ENCODE measurements at places on chromosomes 16 and 17.

DNA sequence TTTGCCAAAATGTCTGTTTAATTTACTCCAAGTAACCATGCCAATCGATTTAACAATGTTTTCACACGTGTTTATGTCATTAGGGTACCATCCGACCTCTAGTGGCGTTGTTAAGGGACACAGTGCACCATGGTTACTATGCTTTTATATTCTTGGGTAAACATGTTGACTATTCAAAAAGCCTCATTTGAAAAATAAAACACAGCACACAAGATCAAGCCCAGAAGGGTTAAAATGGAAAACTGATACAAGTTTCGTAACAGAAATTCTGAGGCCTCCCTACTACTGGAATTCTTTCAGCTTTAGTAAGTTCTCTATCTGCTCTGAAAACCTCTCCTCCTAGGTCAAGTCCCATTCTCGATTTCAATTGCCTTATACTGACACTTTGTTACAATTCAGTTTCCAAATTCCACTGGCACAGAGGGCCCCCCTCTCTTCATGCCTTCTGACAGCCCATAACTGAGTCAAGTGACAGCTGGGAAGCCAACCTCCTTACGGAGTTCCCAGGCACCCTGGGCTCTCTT, 2.1 kb downstream of the CFAP20 start:
- DNase-seq, result no peak

DNA sequence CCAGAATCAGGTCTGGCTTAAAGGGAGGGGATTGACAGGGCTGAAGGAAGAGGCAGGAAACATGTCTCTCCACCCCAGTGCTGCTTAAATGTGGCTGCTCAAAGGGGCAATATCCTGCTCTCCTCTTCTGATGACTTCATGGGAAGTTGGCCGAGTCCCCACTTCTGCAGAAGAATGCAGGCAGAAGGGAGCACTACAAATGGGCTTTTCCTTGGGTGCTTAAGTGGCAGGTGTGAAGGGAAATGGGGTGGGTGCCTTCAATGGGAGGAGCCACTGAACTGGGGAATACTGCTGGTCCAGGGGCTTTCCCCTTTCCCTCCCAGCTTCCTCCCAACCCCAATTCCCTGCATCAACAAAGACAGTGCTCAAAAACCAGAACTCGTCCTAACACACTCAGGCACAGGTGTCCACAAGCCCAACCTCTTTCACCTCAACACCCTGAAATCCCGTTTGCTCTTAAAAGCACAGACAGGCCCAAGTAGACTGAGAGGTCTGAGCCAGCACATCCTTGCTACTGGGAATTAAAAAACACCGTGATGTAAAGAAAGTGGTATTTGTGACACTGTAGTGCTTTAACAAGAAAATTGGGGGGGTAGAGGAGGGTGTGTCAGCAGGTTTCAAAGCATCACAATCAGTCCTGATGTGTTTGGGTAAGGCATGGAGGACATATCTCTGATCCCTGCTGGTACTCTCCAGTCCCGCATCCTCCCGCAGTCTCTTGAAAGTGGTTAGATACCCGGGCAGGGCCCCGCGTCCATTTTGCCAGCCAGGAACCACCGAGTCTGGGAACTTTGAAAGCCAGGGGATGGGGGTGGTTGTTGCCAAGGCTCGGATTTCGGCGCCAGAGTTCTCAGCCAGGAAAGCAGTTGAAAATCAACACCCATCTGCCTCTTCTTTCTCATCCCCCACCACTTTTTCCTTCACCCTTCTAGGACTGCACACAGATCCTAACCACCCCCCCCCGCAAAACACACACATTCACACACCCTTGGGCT, 1.6 kb downstream of the CA10 start:
- no peak for DNase-seq

DNA sequence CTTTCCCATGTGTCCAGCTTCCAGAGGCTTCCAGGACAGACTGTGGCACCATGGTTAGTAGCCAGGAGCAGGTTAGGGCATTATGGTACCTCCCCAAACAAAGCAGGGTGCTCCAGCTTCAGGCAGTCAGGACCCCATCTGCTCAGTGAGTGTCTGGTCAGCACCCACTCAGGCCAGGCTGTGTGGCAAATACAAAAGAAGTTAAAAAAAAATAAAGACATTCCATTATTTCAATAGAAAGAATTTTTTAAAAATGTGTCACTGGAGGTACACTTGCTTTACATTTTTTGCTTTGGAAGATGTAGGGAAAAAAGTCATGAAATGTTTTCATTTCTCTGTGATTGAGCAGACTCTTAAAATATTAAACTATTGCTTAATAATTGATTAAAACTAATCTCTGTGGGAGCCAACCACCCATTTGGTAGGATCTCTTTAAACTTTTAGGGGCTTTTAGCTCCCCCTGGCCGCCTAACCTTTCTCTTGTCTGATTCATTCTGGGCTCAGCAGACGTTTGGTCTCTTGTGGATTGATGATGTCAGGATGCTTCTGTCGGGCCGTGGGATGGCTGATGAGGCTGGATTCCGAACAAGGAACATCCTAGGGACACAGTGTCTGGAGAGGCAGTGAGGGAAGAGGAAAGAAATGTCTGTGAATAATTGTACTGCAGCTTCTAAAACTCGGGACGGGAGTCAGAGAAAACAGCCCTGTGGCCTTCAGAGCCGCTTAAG, 28.4 kb upstream of the NPTX1 start:
- no peak for DNase-seq

- DNase-seq, result no peak
These were observed 53.8 kb downstream of the PECAM1 start for GRCh38 chr17:64336760-64337413.

DNA sequence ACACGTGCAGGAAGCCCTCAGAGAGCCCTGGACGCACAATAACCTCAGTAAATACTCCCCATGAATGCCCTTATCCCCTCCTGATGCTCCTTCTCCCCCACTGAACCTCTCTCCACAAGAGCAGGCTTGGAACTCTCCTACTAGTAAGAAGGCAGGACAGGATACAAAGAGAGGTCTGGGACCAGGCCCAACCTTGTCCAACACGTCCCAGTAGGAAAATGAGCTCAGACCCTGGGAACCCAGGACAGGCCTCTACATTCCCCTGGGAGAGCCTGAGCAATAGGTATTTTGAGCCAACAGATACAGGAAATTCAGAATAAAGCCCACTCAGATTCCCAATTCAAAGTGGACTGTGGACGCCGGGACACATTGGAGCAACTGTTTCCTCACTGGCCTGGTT, 19.2 kb downstream of the ZNF423 start:
- no peak for DNase-seq

DNA sequence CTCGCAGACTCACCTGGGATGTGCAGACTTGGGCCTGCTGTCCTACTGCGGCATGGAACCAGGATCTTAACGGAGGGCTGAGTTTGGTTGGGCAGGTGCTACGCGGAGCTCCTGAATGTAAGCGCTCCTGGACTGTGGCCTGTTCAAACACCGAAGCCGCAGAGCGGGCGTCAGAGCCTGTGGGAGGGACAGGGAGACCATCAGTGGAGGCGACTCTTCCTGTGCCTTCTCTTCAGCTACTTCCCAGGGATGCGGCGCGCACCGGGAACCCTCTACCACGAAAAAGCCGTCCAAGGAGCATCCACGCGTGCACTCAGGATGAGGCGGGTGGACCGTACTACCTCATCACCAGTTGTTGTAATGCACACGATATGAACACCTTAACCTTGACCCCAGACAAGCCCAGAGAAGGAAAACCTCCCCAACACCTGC, 2.0 kb downstream of the USP36 start:
- no peak for DNase-seq

DNA sequence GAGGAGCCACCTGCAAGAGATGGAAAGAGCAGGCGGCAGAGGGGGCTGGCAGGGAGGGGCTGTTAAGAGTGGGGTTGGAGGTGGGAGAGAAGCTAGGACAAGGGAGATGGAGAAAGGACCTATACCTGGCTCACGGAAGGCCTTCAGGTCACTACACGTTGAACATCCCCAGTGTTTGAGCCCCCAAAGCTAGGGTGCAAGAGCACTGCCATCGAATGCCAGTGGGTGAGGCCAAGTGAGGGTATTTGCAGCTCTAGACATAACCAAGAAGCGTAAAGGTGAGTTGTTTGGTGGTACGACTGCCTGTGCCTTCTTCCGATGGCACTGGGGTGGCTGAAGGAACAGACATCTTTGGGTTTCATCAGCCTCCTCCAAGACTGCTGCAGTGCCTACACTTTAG, 17.0 kb upstream of the HERPUD1 start:
- DNase-seq, result no peak

DNA sequence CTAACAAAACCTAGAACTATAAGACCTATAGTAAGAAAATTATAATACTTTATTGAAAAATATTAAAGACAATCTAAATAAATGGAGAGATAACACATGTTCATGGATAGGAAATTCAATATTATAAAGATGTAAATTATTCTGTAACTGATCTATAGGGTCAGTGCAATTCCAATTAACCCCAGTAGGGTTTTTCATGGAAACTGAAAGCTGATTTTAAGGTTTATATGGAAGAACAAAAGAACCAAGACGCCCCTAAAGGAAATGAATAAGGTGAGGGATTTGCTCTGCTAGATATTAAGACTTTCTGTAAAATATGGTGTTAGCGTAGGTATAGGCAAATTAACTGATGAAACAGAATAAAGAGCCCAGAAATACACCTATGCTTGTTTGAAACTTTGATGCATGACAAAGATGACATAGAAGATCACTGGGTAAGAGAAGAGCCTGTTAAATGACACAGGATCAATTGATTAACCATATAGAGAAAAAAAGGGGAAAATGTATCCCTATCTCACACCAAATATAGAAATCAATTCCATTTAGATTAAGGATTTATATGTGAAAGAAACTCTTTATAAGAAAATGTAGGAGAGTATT, 3.0 kb downstream of the ICAM2 start:
- no peak for DNase-seq

- DNase-seq, result no peak
These were observed 5.4 kb upstream of the STAT5B start for GRCh38 chr17:42281571-42282096.

DNA sequence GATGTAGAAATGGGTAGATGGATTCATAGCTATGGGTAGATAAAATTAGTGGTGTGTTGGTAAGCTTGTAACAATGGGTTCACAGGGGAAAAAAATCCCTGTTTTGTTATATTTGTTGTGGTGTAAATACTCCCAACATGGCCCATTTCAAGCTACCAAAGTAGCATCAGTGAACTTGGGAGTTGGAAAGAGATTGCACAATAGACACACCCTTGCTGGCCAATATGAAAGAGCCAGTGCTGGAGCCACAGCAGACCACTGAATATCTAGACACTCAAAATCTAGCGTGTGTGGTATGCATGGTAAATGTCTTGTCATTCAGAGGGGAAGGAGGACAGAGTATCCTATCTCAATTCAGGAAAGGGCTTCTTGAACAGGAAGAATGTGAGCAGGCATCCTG, 565.1 kb upstream of the SALL1 start:
- no peak for DNase-seq

GRCh38 chr17:27456681-27457359, 572 bp downstream of the KSR1 start:
- DNase-seq, result no peak

DNA sequence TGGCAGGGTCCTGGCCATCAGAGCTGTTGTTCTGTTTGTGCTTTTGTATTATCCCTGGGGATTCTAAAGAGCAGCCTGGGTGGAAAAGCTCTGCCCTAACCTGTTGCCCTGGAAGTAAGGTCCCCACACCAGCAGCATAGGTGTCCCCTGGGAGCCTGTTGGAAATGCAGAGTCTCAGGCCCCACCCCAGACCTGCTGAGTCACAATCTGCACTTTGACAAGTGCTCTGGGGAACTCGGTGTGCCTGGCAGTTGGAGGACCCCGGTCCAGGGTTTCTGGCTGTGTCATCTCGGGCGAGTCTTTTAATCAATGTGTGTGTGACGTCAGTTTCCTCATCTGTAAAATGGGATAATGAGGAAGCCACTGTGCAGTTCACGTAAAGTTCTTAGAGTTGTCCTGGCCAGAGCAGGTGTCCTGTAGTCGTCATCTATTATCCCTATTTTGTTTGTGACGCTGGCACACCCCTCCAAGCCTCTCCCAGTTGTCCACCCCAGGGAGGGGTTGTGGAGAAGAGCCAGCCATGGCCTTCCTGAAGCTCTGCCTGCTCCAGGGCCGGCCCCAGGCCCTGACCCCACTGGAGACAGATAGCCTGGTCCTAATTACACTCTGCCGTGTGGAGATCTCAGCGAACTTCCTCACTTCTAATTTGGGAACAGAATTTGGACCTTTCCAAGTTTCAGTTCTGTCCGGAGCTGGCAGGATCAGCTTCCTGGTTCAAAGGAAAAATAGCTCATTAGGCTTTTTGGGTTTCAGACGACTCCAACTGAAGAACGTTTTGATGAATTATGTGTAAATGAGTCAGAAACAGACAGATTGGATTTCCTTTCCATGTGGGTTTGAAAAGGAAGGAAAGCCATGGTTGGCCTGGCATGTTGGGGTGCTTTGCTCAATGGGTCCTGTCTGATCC, 295.7 kb upstream of the FOXF1 start:
- DNase-seq, result peak; percentile 11

DNA sequence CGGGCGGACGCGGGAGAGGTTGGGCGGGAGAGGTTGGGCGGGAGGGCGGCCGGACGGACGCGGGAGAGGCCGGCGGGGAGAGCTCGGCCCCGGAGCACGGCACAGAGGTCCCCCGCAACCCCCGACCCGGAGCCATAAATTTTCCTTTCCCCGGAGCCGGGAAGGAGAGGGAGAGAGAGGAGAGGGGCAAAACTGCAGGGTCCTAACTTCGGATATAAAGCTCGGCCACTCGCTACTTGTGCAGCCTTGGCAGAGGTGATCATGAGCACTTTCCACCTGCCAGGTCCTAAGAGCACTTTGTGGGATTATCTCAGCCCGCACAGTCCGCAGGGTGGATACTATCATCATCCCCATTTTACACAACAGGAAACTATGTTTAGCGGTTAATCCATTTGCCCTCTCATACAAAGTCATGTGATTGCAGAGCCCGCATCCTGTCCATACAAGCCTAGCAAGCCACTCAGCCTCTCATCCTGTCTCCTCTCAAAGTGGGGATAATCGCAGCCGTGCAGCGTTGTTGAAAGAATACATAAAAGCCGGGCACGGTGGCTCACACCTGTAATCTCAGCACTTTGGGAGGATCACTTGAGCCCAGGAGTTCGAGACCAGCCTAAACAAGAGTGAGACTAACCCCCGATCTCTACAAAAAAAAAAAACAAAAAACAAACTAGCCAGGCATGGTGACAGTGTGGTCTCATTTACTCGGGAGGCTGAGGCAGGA, 780 bp upstream of the DCAKD start:
- no peak for DNase-seq

DNA sequence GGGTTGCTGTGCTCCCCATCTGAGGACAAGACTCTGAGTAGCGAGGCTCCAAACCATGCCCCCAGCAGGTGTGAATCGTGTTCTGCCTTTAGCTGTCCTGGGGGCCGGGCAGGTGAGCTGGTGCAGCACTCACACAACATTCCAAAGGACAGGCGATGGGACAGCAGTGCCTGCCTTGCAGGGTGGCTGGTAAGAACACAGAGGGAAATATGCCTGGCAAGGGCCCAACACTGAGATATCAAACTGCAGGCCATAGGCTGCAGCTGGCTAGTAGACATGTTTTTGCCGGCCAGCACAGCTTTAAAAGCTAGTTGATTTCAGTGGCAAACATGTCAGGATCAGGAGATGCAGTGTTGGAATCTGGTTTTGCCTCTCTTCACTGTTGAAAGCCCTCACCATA, 23.6 kb downstream of the CLEC16A start:
- no peak for DNase-seq
